ENCODE measurements at places on chromosomes 16 and 17.

DNA sequence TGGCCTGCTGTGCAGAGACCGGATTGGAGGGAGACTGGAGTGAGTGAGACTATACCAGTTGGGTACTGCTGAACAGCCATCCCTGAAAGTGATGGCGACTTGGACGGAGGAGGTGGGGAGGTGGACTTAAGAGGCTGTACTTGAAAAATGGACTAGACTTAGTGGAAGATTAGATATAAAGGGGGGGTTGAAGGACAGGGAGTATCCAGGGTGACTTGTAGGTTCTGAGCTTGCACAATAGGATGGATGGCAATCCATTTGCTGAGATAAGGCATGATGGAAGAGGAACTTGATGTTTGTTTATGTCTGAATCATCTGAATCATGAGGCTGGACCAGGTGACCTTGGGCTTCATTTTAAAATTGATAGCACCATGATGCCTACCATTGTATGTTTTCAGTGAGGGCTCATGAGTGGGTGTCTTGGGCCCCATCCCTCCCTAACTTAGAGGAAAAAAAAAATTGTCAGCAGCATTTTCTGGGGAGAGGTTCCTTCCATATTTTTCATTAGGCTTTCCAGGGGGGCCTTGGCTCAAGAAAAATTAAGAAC is 41.2 kb downstream of the PRKCA start:
- no peak for DNase-seq

- no peak for DNase-seq
Measured at GRCh38 chr17:4405038-4405669, 28.6 kb upstream of the SPNS3 start.

DNA sequence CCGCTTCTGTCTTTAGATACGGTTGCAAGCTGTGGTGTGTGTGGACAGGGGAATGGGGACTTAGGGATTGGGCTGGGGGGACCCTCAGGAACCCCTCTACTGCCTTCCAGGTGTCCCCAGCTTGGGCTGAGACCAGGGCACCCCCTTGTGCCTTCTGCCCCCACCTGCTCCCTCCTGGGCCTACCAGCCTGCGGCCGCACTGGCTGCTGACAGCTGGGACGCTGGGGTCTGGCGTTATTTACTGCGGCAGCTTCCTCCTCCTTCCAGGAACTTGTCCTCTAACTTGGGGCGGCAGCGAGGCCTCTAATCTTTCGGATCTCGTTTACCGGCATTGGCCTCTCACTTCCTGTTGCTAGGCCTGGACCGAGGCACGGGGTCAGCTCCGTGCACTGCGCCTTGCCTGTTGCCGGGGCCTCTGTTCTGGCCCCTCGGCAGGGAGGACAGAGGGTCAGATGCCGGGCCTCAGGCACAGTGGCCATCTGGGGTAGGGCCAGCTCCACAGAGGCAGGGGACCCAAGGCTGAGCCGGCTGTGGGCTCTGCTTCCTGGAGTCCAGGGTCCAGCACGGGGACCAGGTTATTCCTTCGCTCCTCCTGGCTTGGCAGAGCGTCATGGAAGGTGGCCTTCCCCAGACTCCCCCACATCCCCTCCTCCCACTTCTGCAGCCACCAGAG is 31.8 kb downstream of the TMEM235 start:
- no peak for DNase-seq

DNA sequence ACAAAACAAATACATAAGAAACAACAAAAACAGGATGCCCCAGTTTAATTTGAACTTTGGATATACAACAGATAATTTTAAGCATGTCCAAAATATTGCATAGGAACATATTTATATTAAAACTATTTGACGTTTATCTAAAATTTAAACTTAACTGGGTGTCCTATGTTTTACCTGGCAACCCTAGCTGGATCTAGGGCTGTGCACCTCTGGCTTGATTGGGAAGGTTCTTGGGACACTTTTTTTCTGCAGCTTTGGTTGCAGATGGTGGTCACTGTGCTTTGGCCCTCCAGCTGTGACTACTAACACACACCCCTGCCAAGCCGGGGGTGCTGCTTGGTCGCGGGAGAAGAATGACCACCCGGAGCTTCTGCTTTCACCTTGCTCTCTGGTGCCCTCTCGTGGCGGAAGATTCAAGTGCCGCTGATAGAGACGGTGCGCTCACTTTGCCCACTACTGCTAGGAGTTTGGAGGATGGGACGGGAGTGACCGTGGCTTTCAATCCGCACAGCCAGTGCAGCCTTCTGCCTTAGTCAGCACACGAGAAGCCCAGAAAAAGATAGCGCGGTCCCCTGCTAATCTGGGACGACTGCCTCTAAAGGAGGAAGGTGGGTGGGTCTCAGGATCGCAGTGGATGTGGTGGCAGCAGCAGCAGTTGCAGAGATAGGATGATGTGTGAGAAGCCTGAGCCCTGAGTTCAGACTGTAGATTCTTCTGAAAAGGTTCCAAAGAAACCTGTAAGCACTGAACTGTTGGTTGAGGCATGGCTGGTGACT is 6.7 kb downstream of the SPACA3 start:
- peak; percentile 74 for DNase-seq

DNA sequence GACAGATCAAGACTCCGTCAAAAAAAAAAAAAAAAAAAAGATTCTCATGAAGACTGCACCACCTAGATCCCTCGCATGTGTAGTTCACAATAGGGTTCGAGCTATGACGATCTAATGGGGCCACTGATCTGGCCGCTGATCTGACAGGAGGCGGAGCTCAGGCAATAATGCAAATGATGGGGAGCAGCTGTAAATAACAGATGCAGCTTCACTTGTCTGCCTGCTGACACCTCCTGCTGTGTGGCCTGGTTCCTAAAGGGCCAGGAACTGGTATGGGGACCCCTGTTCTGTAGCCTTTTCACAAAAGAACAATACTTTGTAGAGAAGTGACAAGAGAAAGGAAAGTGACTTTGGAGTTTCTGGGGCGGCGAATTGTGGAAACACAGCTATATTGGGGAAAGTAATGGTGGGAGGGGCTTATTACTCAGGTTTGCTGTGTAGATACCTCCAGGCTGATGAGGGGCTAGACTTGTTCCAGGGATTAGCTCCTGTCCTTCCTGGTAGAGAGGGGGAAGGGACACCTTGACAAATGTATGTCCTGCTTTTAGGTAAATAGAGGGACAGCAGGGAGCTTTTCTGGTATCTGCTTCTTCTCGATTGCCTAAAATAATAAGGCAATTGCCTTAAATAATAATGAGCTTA is 57.1 kb downstream of the HAPSTR1 start:
- no peak for DNase-seq

- DNase-seq: no peak
Measured at GRCh38 chr16:84883301-84883700, 63.5 kb downstream of the CRISPLD2 start.

GRCh38 chr16:87707714-87708580 is 57.8 kb downstream of the KLHDC4 start:
- no peak for DNase-seq

- no peak for DNase-seq
Measured at GRCh38 chr16:51222016-51222415, 70.9 kb upstream of the SALL1 start.

GRCh38 chr16:14307527-14308367 is 236.6 kb downstream of the MRTFB start:
- DNase-seq: no peak

- no peak for DNase-seq
Measured at GRCh38 chr16:12587646-12588277, 215.9 kb downstream of the CPPED1 start.

DNA sequence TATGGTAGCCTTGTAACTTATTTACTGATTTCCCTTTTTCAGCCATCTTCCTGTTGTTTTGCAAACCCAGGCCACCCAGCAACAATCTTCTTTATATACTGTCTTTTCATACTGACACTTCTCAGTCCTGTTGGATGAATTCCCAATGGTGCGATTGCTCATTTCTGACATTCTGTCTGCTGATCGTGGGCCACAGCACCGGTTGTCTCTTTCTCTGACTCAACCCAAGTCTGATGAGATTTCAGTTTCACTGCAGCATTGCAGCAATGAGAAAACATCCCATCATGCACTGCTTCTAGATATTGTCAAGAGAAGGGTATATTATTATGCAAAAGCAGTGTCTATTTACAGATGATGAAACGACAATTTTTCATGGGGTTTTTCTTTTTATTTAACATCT is 349.2 kb upstream of the HSBP1 start:
- no peak for DNase-seq

- no peak for DNase-seq
Measured at GRCh38 chr16:7270823-7271222, 61.8 kb upstream of the RBFOX1 start.

DNA sequence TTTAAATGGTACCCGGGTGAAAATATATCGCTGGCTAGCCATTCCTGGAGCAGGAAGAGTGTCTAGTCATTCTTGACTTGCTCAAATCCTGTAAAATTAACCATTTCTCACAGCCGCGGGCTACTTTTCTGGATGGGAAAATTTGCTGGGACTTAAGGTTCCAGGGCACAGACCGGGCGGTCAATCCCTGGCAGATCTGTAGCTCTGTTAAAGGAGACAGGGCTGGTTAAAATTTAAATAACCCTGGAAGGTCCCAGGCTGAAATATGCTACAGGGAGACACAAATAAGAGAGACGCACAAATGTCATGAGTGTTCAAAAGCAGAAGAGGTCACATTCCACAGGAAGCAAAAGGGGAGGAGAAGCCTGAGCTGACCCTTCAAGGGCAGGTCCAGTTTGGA is 229.6 kb upstream of the HSBP1 start:
- no peak for DNase-seq

DNA sequence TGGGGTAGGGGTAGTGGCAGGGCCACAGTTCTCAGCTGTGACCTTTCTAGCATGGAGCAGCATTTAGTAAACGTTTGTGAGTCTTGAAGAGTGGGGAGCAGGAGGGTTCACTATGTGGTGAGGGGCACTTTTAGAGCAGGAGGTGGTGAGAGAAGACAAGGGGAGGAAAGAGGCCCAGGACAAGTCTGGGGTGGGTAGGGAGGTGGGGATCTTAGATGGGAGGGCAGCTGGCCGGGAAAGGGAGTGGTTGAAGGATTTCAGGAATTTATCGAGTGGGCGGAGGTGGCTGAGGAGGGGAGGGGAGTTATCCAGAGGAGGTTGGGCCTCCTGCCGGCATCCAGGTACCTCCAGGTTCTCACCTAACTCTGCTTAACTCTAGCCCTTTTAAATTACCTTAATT is 1.9 kb downstream of the CLEC16A start:
- no peak for DNase-seq

DNA sequence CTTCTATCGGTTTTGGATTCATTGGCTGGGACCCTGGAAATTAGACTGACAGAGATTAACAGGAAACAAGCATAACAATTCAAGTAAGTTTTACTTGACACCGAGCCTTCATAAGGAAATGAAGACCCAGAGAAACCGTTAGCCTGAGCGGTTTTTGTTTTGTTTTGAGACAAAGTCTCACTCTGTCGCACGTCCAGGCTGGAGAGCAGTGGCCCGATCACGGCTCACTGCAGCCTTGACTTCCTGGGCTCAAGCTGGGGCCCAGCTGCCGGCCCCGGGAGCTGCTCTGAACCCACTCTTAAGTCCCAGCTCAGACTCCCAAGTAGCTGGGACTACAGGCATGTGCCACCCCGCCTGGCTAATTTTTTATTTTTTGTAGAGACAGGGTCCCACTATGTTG is 321.3 kb downstream of the SEC14L1 start:
- DNase-seq: no peak

GRCh38 chr17:67509390-67510287 is 132.6 kb downstream of the PITPNC1 start:
- DNase-seq: no peak

DNA sequence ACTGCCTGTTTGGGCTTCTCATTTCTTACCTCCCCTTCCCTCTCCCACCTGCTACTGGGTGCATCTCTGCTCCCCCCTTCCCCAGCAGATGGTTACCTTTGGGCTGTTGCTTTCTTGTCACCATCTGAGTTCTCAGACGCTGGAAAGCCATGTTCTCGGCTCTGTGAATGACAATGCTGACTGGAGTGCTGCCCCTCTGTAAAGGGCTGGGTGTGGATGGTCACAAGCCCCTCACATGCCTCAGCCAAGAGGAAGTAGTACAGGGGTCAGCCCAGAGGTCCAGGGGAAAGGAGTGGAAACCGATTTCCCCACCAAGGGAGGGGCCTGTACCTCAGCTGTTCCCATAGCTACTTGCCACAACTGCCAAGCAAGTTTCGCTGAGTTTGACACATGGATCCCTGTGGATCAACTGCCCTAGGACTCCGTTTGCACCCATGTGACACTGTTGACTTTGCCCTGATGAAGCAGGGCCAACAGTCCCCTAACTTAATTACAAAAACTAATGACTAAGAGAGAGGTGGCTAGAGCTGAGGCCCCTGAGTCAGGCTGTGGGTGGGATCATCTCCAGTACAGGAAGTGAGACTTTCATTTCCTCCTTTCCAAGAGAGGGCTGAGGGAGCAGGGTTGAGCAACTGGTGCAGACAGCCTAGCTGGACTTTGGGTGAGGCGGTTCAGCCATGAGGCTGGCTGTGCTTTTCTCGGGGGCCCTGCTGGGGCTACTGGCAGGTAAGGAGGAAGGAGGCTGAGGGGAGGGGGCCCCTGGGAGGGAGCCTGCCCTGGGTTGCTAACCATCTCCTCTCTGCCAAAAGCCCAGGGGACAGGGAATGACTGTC is at the start of gene CD68:
Gene CD68, plus strand, starts transcription at position 638 of the 833 bp plus-strand sequence. Its CDS starts 40 bp downstream, at position 678.
- DNase-seq: peak; percentile 68

DNA sequence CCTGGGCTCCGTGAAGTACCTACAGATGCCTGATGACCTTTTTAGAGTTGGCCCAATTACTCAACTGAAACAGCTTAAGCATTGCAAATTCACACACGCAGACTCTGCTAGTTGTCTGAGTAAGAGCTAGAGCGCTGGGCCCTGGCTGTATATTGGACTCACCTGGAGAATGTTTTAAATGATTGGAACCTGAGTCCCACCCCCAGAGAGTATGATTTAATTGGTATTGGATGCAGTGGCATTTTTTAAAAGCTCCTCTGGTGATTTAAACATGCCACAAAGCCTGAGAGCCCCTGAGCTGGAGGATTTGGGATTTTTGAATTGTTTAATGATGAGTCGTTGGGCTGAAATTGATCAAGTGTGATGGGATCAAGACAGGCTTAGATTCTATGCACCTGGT is 143.9 kb upstream of the SDK2 start:
- no peak for DNase-seq

DNA sequence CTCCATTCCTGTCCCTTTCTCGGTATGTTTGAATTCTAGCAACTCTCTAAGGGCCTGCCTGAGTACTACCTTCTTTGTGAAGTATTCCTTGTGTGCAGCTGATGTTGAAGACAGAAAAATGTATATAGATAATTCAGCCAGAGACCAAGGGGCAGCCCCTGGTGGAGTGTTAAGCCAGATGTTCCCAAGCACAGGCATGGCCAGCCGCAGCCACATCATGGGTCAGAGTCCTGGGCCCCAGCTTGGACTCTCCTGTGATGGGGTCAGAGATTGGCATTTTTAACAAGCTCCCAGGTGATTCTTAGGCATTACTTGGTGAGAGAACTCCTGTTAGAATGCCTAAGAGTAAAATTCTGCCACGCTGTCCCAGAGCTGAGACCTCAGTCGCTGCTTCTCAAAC is 100.8 kb downstream of the IRF8 start:
- DNase-seq: no peak

- DNase-seq: no peak
Measured at GRCh38 chr16:85635545-85636140, 22.5 kb downstream of the GSE1 start.

DNA sequence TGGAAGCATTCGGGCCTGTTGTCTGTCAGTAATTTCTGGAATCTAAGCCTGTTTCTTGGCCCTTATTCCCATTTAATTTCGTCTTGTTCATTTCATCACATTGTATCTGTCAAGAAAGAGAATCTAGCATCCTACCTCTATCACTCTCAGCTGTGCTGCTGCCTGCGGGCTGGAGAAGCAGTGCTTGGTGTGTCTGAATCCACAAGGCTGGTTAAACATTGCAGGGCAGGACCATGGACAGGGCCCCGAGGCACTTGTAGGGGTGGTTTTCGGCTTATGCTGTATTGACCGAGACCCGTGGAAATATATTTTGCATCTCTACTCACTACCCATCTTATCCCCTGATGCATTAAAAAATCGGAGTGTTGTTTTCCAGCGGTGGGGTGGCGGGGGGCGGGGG is 3.1 kb downstream of the RAB11FIP4 start:
- no peak for DNase-seq
